ENCODE measurements at places on chromosomes 4 and X.

DNA sequence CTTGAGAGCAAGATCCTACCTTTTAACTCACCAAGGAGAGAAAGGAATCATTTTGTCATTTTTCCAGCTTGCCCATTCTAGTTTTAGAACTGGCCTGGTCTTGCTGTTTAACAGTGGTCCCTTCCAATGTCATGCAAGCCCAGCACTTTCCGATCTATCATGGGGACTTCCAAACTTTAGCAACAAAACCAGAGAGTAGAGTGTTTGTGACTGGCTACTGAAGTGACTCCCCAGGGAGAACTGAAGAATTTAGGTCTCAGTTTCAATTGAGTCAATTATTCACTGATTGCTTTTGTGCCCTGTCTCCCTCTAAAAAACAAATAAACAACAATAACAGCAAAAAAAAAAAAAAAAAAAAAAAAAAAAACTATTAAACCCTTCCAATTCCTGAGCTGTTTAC, 108.3 kb downstream of the LHFPL1 start:
- no peak for DNase-seq

- DNase-seq: no peak
These were observed 45.4 kb upstream of the FREM3 start for GRCh38 chr4:143745874-143746273.

DNA sequence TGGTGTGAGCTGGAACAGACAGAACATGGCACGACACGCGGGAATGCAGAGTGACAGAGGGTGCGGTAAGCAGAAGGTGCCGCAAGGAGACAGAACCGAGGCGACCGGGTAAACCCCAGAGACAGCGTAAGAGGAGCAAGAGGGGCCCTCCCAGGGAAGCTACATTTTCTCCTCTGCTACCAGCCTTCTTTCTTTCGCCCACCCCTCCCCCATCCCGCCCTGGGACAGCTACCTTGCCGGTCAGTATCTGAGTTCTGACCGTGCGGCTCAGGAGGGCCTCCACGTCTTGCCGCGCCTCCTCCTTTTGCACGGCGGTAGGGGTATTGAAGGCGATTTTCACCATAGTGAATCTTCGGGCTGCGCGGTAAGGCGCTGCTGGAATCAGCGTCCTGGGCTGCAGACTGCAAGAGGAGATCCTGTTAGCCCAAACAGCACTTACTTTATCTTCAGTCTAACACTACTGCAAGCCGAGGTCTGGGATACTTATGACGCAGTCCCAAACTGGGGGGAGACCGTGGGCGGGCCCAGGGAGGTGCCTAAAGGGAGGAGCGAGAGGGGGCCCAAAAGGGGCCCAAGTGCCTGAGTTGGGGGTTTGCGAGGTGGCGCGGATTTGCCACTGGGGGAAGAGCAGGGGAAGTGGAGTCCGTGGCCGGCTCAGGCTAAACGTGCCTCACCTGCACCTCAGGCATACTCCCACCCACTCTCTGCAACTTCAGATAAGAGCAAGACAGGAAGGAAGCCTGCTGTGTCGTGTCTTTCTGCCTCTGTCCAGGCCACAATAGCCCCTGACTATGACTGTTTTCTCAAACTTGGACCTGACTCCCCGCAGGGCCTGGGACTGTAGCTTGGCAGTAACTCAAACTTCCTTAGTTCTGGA, at the start of gene ITM2A:
TSS of gene ITM2A (minus strand) at position 462 of the 877 bp plus-strand sequence. CDS start at position 343, 119 bp downstream.
- peak; percentile 7 for DNase-seq

DNA sequence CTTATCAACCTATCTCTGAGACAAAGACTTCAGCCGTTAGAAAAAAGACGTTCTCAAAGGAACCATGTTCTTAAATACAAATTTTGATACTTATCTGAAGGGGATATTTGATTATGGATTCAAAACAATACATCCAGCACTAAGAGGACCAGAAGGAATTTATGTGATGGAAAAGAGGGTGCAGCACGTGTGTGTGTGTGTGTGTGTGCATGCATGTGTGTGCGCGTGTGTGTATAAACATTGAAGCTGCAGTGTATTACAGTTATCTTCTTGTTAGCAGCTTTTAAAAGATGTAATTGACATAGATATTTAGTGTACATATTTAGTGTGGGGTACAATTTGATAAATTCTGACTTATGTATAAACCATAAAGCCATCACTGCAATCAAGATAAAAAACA, 44.9 kb downstream of the ANK2 start:
- no peak for DNase-seq

DNA sequence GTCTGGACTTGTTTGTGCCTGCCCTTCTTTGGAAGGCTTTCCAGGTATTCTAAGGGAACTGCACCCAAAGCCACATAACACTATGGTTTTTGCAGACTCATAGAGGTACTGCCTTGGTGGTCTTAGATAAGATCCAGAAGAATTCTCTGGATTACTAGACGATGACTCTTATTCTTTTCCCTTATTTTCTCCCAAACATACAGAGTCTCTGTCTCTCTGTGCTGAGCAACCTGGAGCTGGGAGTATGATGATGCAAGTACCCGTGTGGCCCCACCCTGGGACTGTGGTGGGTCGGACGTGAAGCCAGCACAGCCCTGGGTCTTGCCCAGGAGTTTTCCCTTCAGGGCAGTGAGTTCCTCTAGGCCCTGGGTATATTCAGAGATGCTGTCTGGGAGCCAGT, 1342.4 kb upstream of the TENM3 start:
- no peak for DNase-seq

DNA sequence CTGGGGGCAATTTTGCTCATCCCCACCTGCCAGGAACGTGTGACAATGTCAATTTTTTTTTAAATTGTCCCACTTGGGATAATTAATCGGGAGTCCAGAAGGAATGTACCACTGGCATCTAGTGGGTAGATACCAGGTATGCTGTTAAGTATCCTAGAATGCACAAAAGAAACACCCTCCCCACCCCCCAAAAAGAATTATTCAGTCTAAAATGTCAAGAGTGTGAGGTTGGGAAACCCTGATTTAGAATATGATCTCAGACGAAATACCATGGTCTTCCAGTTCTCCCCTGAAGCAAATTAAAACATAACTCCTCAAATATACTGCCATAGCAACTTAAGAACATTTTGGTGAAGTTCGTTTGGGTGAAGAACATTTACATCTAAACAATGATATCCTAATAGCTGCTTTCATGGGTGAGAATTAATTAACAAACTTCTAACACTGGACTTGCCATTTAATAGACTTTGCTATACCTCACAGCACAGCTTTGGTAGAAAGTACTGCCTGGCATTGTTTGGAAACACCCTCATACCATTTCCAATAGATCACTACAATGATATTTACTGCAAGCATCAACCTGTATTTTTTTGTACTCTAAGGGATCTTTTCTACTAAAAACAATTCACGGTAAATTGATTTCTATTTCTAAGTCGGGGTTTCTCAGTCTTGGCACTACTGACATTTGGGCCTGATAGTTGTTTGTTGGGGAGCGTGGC, 36.5 kb downstream of the SH3RF1 start:
- DNase-seq: no peak

DNA sequence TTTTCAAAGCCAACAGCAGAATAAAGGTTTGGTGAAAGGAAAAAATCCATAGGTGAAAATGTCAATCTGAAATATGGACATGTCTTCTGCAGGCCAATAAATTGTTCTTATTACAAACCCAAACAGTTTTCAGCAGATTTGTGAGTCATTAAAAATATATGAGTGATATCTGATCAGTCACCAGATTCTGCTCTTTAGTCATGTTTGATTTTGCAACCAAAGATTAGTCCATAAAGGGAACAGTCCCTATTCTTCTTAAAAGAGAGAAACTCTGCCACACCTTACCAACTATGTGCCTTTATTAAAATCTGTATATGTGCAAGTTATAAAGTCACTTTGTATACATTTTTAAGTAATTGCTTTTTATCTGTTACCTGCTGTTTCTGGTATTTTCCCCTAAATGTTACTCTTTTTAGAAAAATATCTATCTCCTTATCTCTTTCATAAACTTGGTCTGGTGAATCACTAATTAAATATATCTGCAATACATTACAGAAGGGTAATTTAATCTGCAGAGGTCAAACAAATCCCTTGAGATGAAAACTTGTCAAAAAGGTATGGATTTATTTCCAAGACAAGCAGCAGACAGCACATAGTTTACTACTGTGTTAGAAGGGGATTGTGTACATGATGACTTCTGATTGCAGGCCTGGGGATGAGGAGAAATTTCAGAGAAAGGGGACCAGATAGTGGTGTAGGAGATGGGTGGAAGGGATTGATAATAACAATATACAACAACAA, 322.9 kb upstream of the NWD2 start:
- no peak for DNase-seq

GRCh38 chr4:128921954-128922353, 112.5 kb downstream of the JADE1 start:
- no peak for DNase-seq

DNA sequence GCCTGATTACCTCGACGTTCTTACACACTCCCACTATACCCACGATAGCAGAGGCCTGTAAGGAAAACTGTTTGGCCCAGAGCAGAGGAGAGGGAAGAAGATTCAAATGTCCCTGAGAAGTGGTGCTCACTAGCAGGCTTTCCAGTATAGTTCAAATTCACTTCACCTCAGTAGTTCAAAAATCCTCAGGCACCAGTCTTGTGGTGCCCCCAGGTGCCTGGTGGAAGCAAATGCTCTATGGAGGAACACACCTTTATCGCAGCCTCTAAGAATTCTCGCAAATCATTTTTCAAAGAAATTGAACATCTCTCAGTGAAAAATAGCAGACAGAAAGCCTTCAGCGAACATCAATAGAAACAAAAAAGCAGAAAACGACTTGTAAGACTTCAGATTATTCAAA, 12.2 kb upstream of the MTMR1 start:
- DNase-seq: no peak

DNA sequence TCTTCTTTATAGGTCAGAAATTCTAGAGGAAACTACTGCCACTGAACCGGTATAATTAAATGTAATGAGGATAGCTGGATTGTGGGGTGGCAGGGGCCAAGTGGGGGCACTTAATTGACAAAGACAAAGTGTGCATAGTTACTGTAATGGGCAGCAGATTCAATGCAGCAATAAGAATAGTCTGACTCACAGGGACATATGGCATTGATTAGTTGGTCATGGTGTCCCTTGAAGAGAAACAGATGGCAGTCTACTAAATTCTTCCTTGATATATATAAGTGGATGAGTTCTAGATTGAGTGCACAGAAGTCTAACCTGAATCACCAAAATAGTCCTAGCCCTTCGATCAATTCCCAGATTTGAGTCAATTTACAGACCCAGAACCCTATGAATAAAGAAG, 31.6 kb downstream of the ETDC start:
- DNase-seq: no peak

GRCh38 chr4:40432504-40432903, 97.4 kb downstream of the CHRNA9 start:
- DNase-seq: no peak

GRCh38 chr4:56187688-56188087, 199.6 kb downstream of the AASDH start:
- DNase-seq: no peak

DNA sequence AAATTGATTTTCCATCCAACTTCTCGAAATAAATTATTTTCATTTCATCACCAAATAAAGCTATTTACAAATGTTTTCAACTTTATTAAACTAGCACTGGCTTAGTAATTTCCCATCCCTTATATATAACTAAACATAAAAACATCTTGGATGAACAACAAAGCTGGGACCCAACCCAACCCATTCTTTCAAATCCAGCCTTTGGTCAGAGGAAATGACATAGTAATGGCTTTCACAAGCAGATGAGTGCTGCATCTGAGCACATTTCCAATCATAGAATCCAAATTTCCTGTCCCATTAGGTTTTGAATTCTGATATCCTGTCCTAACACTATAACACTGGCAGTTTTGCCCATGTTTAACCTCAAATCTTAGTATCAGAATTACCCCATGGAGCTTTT, 7.9 kb upstream of the EMCN start:
- no peak for DNase-seq

GRCh38 chrX:2500803-2501558, at the start of the genes DHRSX and ZBED1:
DHRSX (minus strand) TSS chrX:2500976; CDS start chrX:2500925, 51 bp downstream.
ZBED1 (minus strand) TSS chrX:2500976; CDS start chrX:2490719, 10,257 bp downstream.
- peak; percentile 89 for DNase-seq

Measured in suppressor macrophage (primary cell).